Activated naive CD4-positive, alpha-beta T cell treated with anti-CD3 and anti-CD28 coated beads, Interleukin-2, amount 50 U/mL, for 16 hours (primary cell): ENCODE measurements at places on chromosomes 12 and 14.

GRCh38 chr14:99201351-99202073, 70.5 kb downstream of the BCL11B start:
- DNase-seq = peak; percentile 52

DNA sequence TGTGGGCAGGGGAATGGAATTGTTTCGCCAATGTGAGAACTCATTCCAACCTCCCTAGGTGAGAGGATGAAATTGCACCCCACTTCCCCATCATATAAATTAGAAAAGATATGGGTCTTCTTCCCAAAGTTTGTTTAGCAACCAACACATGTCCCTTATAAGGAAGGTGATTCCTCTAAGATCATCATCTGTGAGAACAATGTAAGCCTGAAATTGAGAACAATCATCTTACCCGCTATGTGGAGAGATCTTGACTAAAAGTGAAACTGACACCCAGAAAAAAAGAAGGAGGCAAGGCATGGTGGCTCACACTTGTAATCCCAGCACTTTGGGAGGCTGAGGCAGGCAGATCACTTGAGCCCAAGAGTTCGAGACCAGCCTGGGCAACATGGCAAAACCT, 173.2 kb upstream of the HMGA2 start:
- no peak for DNase-seq

GRCh38 chr14:24068711-24069410, 2.5 kb upstream of the CPNE6 start:
- no peak for DNase-seq

DNA sequence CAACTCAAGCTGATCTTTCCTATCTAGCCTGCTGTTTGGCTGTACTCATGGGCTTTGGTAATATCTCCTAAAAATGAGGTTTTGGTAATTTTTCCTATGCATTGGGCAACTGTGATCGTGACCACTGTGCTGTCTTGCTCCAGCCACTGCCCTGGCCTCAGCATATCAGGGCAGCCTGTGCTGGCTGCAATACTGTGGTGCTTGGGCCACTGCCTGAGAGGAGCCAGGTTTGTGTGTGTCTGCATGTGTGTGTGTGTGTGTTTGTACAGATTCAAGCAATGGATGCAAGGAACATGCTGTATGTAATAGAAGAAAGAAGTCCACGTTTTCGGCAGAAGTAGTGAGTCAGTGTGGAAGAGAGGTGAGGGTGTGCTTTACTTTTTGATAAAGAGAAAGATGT, 13.0 kb downstream of the ERG28 start:
- no peak for DNase-seq

GRCh38 chr12:65911321-65911720, 87.0 kb downstream of the HMGA2 start:
- DNase-seq = no peak

DNA sequence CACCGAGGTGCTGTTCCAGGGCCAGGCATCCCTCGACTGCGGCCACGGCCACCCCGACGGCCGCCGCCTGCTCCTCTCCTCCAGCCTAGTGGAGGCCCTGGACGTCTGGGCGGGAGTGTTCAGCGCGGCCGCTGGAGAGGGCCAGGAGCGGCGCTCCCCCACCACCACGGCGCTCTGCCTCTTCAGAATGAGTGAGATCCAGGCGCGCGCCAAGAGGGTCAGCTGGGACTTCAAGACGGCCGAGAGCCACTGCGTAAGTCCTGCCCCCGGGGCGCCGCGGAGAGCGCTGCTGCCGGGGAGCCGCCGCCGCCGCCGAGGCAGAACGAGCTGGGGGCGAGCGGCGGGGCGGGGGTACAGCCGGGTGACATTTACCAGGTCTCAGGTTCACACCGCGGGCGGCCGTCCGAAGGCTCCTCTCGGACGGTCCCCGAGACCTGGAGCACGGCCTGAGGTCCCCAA, 1.4 kb downstream of the PLXNC1 start:
- peak; percentile 24 for DNase-seq

DNA sequence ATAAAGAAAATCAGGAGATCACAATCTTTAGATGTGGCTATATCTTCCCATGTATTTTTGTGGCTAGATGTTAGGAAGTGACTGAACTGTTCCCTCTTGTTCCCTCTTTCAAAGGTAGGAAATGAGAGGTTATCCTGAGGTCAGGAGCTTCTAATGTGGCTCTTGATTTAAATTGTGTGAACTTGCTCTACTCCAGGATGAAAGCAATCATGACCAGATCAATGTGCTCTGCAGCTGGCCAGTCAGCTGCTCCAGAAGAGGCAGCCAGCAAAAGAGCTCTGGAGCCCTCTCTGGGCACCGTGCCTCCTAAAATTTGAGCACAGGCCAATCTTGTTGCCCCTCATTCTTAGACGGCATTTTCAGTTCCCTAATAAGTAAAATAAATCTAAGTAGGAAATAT, 32.0 kb downstream of the CDK17 start:
- no peak for DNase-seq

DNA sequence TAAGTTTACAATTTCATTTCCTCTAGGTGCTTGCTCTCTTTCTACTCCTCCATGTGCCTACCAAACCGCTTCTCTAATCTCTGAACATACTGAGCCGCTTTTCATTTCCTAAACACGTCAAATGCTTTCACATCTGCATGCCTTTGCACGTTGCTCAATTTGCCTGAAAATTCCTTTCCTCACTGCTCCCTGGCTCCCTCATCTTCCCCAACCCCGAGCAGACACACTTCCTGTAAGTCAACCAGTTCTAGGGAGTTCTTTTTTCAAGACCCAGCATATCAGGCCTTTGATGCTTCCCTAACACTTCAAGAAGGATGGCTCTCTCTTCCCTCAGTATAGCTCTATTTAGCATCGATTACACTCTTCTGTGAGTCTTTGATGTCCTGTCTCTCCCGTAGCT, 50.3 kb downstream of the LMO3 start:
- no peak for DNase-seq

DNA sequence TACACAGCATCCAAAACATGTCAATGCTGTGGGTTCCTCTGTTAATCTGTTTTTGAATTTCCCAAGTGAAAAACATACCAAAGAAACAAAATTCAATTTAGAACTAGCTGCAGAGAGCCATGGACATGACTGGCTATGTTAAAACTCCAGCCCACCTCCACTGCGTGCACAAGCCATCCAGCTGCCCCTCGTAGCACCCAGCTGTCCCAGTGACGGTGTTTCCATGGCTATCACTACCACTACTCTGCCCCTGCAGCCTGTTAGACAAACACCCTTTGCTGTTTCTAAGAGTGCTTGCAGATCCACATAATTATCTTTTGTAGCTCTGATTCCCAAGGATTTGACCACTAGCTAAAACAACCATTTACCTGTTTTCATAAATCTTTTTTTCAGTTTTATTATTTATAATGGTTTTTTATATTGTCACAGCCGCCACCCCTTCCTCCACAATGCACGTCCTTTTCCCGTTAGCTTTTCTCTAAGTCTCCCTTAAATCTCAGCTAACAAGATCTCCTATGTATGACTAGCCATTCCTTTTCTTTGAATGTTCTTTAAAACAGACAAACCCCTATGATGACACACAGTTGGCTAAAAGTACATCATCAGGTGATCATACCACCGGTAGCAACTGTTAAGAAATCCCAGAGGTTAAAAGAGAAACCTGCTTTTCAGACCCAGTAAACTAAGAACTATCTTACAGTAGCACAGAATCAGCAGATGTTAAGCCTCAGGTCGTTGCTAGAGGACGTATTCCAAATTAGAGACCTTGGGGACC, 37.8 kb upstream of the NAA30 start:
- DNase-seq = no peak

DNA sequence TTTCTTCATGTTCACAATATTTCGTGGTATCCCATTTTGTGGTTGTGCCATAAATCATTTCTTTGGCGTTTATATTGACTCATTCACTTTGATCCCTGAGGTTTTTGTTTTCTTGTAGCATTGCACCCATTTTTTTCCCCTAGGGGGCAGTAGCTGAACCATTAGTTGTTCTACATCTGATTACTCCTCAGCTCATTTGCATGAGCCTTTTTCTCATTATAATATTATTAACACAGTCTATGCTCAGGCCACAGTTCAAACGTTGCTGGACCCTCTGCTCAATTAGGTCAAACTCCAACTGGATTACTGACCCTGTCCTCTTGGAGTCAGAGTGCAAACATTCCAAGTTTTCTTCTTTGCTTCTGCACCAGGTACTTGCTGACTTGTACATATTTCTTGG, 475.4 kb upstream of the SEL1L start:
- no peak for DNase-seq

- no peak for DNase-seq
Measured at GRCh38 chr14:66233591-66233990, 252.6 kb upstream of the CCDC196 start.

DNA sequence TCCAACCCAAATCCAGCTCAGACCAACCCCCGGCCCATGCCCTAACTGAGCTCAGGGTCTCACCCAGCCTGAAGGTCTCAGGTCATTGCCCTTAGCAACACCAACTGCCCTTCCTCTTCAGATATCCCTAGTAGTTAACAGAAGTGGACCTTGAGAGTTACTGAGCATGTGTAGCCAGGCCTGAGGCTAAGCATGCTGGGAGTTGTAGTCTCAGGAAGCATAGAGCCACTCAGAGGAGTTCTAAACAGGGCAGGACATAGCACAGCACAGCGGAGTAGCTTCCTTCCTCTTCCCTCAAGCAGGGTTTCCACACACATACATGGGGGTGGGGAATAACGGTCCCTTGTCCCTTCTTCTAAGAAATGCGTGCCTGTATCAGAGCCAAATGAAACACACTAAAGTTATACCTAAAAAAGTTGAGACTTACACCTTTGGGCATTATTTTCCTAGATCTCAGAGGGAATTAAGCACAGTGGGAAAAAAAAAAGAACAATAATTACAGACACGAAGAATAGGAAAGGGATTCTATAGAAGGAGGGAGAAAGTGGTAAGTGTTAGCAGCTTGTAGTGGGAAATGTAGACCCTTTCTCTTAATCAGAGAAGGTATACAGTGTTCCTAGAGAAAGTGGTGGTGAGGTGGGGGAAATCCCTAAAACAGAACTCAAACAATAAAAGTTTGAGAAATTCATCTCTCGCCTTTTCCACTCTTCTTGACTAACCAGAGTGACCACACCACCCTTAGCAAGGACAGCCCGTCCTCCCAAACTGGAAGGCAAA, 4.4 kb downstream of the KMT2D start:
- DNase-seq = peak; percentile 41
